Aorta (tissue), 5 donors: ENCODE measurements at places on chromosomes 7 and 10.

DNA sequence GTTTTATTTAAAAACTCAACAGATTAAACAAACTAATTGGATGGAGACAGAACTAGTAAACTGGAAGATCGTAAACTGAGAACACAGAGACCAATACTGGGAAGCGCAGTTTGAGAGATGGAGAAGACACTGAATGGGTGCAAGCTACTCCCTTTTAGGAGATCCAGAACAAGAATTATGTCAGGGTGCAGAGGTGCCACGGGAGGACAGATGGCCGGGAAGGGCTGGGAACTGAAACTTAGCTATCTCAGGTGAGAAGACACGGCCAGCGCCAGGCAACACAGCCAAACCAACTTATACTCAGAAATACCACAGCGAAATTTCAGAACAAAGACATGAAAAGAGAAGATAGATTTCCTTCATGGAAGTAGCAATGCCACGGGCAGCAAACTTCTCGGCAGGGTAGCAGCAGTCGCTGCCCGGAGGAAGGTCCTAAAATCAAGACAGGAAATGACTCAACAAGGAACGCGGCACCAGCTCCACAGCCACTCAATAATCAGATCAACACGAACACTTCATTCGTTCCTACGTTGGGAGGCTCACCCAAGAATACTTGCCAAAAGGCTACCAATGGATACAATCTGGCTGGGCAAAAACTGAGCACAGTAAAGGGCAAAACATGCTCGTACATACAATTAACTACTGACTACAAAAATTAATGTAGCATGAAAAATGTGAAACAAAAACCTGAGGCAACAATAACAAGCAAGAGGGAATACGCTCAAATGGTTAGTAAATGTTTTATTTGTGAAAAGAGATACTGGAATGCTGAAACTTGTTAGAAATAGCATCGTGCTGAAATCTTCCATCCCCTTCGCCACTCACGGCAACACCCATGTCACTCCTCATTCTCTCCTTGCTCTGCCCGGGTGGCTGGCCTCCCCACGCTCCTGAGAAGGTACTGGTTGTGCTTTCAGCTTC is 2.2 kb upstream of the LRRC27 start:
- H3K36me3 ChIP-seq, result no peaks in the 10 kb centered on the region
- H3K4me1 ChIP-seq, result no peaks in the 10 kb centered on the region
- H3K27ac ChIP-seq, result no peak overlapping the region
- no peak overlapping the region for H3K4me3 ChIP-seq
- H3K27me3 ChIP-seq, result no peaks in the 10 kb centered on the region

- no peak overlapping the region for H3K4me3 ChIP-seq
- no peak for DNase-seq
- peaks cover 1% of the 10 kb centered on the region for H3K4me1 ChIP-seq
Observed at GRCh38 chr10:127162841-127163240, 33.5 kb downstream of the INSYN2A start.

DNA sequence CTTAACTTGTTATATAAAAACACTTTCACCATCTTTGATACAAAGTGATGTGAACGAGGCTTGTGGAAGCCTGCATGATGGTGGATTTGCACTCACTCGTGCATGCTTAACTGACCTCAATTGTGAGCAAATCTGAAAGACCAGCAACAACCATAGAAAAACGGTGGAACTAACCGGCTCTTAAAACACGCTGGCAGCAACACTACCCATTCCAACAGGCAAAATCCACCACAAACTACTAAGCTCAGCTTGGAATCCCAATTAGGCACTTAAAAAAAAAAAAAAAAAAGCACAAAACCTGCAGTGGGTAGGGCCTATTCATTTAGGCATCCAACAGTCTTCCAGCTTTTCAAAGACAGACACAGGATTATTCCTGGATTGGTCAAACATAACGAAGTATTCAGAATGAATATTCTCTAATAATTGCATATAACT is 1.8 kb downstream of the GDI2 start:
- H3K4me3 ChIP-seq, result no peak overlapping the region
- no peak for DNase-seq
- peaks cover 2% of the 10 kb centered on the region for H3K4me1 ChIP-seq
- no peak overlapping the region for H3K27ac ChIP-seq

DNA sequence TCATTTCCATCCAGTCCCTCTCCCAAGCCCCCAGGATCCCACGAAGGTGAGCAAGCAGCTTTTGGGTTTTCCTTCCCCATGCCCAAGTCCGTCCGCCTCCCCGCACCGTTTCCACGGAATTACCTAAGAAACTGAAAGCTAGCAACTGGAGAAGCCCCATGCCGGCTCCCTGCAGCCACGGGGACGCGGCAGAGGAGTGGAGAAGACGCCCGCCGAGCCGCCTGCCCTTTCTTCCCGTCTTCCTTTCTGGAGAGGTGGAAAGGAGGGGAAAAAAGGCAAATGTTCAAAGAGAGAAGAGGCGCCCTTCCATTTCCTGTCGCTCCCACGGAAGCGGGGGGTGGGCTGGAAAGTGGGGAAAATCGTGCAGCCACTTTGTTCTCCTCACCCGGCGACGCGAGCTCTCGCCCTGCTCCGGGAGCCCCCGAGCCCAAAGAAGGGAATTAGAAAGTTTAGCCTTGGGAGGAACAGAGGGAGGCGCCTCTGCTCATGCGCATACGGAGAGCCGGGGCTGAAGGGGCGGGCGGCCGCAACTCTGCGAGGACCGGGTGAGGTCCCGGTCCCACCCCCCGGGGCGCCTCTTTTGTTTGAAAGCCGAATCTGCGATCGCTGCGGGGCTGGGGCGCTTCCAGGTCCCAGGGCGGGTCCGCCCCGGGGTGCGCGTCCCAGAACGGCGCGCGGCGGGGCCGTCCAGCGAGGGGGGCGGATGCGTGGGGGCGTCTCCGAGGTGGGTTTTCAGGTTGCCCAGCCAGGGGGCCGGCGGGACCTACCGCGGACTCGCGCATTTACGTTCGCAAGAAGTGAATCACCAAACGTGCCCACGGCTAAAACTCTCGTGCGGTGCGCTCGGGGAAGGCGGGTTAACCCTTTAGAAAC is at the start of gene LAMB1:
LAMB1 (minus strand) TSS at position 436 of the 873 bp plus-strand sequence; CDS start at position 160, 276 bp downstream.
- H3K27ac ChIP-seq, result peak within 1 kb of the TSS; percentile 45
- peak within 1 kb of the TSS; percentile 81 for H3K4me3 ChIP-seq
- DNase-seq, result peak; percentile 77
- no peaks in the 10 kb centered on the region for H3K27me3 ChIP-seq

DNA sequence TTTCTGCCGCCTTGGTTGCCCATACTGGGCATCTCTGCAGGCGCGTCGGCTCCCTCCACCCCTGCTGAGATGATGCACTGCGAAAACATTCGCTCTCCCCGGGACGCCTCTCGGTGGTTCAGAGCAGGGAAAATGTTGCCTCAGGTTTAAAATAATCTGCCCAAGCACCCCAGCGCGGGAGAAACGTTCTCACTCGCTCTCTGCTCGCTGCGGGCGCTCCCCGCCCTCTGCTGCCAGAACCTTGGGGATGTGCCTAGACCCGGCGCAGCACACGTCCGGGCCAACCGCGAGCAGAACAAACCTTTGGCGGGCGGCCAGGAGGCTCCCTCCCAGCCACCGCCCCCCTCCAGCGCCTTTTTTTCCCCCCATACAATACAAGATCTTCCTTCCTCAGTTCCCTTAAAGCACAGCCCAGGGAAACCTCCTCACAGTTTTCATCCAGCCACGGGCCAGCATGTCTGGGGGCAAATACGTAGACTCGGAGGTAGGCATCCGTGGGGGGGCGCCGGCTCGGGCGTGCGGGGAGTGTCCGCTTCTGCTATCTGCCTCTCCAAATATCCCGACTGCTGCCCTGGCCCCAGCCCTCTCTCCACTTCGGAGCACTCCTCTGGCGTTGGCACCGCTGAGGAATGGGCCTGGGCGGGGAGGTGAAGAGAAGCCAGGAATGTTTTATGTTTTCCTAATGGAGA is at the start of gene CAV1:
CAV1 (plus strand) TSS at position 428 of the 689 bp plus-strand sequence; CDS start at position 455, 27 bp downstream.
- H3K4me3 ChIP-seq, result peak within 1 kb of the TSS; percentile 21
- H3K27ac ChIP-seq, result peak within 1 kb of the TSS; percentile 90
- no peaks in the 10 kb centered on the region for H3K4me1 ChIP-seq
- H3K36me3 ChIP-seq, result no peaks in the 10 kb centered on the region

DNA sequence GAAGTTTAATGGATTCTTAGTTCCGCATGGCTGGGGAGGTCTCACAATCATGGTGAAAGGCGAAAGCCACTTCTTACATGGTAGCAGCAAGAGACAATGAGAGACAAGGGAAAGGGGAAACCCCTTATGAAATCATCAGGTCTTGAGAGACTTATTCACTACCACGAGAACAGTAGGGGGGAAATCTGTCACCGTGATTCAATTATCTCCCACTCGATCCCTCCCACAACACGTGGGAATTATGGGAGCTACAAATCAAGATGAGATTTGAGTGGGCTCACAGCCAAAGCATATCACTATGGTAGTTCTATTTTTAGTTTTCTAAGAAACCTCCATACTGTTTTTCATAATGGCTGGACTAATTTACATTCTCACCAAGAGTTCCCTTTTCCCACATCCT is 36.7 kb downstream of the SPAM1 start:
- H3K4me3 ChIP-seq, result no peak overlapping the region
- no peak overlapping the region for H3K27ac ChIP-seq
- H3K4me1 ChIP-seq, result no peaks in the 10 kb centered on the region
- H3K36me3 ChIP-seq, result no peaks in the 10 kb centered on the region
- no peak for DNase-seq
